ENCODE measurements at places on chromosomes 5 and 9.

DNA sequence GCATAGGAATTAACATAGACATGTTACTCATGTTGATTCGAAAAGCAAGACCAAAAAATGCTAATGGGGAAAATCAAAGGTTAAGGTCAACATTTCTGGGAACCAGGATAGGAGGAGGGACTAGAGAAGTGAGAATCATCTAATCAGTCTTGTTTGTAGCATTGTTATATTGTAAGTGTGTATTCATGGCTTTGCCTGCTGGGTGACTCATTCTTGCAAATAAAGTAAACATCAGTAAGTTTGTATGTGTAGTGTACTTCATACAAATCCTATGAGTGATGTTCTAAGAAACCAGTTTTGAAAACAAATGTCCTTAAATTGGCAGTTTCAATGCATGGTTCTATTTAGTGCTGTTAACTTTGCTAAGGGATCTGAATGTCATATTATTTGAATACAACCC is 79.0 kb upstream of the TMEM252 start:
- no peak for DNase-seq

DNA sequence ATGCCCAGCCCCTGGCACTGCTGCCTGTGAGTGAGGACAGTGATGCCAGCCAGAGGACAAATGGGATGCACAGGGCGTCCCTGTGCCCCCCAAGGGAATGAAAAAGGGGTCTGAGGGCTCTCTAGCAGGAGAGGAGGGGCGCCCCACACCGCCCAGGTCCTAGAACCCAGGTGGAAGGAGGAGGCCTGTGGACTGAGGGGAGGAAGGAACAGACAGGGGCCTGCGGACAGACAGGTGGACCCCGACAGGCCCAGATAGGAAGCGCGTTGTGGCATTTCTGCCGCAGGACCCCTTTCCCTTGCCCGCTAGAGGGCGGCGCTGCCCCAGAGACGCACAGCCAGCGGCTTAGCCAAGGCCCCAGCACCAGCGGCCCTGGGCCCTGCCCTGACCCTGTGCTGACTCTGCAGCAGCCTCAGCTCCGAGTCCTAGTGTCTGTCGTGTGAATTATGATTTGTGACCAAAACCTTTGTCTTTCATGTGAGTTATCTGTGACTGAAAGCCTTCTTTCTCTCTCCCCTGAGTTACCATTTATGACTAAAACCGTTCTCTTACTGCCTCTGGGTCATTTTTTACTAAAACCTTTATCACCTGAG is 30.7 kb downstream of the TRIP13 start:
- no peak for DNase-seq

GRCh38 chr5:168159425-168159824 is 132.0 kb upstream of the WWC1 start:
- DNase-seq, result no peak

GRCh38 chr5:14526493-14526892 is 55.1 kb upstream of the OTULINL start:
- DNase-seq, result no peak

GRCh38 chr9:107175816-107176435 is 107.2 kb upstream of the RAD23B start:
- no peak for DNase-seq

- no peak for DNase-seq
These were observed 9.9 kb downstream of the ZBED3 start for GRCh38 chr5:77076961-77077828.

DNA sequence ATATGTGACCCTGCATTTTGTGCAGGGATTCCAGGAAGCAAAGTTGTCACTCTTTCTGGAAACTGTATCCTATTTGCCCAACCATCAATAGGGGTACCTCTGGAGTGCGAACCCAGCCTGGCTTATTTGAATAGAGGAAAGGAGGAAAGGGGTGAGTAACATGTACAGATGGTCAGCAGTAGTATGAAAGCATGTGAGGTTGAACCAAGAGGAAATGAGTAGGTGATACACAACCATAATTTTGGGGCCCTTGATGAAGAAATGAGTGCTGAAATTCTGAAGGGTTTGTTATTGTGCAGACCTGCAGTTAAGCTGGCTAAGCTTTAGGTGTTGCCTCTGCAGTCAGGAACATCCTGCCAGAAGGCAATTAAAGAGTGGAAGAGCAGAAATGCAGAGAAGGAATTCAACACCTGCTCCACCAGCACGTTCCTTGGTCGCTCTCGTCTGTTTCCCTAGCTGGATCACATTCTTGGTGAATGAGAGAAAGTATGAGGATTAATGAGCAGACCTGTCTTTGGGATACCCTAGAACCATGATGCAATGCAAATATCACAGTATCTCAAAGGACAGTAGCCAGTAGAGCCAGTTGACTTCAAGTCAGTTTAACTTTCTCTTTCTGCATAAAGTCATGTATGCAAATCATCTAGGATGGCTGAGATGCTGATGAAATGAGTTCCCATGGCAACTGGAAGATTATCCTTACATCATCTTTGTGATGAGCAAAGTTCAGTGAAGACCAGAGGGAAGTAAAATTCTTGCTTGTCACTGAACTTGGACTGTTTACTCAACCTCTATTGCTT is 13.2 kb upstream of the IL12B start:
- no peak for DNase-seq

DNA sequence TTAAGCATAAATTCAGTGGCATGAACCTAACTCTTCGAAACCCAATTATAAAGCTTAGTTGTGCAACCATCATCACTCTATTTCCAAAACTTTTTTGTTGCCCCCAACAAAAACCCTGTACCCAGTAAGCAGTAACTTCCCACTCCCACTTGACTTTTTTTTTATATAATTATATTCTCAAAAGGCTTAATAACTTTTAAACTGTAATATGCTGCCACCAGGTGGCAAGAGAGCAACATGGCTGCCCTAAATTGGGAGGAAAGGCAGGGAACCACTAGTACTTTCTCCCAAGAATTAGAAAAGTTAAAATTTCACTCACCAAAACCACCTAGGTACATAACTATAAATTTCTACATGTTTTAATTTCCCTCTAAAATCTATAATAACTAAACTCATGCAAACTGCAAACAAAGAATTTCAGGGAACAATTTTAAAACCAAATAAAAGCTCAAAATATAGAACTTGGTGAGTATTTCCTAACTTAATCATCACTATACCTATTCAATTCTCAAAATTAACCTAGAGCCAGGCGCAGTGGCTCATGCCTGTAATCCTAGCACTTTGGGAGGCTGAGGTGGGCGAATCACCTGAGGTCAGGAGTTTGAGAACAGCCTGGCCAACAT is 50.2 kb upstream of the RNF38 start:
- no peak for DNase-seq

- DNase-seq, result no peak
These were observed 75.8 kb downstream of the ARHGAP26 start for GRCh38 chr5:142845954-142846398.

DNA sequence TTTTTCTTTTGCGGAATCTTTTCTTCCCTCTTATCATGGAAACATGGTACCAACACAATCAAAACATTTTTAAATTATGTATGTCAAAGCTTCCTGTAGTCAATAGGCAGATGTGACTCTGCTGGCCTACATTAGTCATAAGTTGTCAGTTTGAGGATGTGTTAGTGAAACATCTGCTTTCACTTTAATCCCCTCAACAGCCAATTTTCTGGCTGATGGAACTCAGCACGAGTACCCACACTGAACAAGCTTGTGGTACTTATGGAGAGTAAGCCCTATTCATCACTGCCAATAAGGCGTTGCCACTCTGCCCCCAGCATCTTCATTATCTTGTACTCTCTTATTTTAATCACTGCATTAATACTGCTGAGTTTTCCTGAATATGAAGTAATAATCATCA is 1034.4 kb downstream of the CDH9 start:
- DNase-seq, result no peak

DNA sequence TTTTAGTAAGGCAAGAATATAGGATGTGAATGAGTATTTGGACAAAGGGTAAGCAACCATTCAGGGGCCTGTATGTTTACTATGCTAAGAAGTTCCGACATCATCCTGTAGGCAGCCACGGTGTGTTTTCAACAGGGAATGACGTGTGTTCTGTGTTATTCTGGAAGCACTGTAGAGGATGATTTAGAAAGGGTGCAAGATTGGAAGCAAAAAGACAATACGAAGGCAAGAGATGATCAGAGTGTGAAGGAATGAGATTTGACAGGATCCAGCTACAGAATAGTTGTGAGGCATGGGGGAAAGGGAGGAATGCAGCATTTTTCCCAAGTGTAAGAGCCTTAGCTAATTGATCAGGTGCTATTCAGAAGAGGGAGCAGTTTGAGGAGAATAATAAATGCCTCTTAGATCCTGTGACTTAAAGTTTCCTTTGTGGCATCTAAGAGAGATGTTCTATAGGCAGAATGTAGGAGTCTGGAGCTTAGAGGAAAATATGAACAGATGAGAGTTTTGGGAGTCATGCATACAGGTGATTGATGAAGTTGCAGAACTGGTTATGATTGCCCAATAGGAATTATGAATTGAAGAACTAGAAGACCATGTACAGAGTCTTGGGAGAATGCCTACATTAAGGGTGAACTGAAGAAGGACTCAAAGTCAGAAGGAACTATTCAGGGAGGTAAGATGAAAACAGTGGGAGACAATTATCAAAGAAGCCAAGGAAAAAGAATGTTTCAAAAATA is 2.5 kb downstream of the SMC5 start:
- no peak for DNase-seq

GRCh38 chr5:91586232-91586631 is 203.1 kb upstream of the ARRDC3 start:
- no peak for DNase-seq

DNA sequence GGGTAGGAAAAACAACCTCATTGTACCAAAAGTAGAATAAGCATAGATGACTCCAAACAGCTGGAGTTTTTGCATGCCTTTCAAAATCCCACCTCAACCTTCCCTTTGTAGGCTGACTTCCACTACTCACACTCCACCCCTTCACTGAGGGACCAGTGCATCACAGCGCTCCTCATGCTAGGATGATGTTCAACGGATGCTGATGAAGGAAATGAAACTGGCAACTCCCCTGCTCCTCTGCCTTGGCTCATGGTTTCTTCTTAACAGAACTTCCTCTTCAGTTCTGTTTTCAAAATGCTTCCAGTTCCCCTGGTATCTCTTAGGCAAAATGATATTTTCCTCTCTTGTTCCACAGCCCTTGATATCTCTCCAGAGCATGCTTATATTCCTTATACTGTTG is 29.0 kb downstream of the LIFR start:
- DNase-seq, result no peak

- no peak for DNase-seq
These were observed 36.9 kb upstream of the GPR21 start for GRCh38 chr9:122996586-122996985.

DNA sequence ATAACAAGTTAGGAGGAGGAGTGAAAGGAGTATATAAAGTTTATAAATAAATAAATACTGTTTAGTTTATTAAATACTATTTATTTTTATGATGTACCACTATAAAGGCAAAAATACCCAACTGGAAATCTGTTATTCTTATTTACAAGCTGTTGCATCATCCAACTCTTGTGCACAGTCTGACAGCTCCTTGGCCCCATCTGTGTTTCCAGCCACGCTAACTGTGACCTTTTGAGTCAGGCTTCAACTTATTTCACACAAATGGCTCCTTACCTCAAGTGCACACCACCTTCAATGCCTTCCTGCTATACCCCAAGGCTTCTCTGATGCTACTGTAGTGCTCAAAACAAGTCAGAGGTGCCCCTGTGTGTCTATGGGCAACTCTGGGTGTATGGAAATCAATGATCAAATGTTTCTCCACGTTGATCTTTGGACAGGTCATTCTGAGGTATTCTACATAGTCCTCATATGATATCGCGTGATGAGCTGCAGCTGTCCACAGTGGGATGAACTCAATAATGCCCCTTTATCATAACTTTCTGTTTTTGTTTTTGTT is 303.2 kb upstream of the GRAMD2B start:
- no peak for DNase-seq

- no peak for DNase-seq
These were observed 12.0 kb upstream of the ENC1 start for GRCh38 chr5:74652576-74652975.
